ENCODE measurements at places on chromosomes 6 and 20.

DNA sequence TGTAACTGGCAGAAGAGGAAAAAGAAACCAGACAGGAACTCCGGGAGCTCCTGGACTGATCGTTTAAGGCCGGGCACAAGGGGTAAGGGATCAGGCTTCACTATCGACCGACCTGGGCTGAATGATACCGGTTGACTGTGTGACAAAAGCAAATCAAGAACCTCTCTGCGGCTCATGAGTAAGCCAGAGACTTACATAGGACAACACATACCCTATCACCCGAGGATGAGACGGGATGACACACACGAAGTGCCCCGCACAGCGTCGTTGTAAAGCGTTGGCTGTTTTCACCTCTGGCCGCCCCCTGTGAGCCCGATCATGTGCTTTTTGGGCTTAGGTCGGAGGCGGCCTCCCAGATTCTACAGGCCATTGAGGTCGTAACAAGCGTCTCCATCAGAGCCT, 695 bp upstream of the TGIF2 start:
- no peak for DNase-seq

DNA sequence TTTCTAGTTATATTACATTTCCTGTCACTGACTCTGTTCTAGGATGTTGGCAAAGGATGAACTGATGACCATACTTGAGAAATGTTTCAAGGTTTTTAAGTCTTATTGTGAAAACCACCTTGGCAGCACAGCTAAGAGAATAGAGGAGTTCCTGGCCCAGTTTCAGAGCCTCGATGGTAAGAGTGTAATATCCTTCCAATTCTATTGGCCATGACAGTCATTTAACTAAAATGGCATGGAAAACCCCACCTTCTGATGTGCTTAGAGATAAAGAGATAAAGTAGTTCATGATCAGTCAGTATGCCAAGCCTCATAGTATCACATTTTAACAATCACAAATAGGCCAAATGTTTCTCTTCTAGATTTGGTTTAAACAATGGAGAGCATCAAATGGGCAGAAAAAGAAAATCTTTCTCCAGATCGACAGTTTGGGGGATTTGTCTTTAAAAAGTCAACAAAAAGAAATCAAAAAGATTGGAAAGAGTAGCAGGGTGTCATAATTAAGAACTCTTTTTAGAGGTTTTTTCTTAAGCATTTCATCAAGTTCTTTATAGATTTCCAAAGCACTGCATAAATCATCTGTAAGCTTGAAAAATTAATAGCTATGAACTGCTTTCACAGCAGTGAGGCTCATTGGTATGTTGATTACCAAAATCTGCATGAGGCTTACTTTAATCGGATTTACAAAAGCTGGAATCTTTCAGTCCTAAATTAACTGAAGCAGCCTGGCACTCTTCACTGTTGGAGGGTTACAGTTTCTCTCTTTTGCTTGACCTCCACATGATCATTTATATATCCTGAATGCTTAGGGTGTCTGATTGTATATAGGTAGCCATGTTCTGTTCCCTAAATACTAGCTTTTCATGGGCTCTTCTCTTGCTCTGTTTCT, 48.7 kb downstream of the AKIRIN2 start:
- no peak for DNase-seq

DNA sequence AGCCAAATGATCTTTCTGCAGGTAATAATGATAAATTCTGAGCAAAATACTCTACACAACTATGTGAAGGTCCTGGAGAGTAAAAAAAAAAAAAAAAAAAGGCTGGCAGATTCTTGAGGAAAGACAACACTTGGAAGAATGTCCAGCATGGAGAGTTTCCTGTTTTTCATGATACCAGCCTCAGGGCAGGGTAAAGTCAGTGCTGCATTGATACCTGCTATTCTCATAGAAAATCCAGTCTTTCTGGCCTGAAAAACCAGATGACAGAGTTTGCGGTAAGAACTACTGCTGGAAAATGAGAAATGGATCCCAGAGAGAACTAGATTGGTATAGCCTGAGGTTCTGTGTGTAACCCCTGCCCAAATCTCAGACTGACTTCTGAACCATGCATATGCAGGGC, 89.1 kb downstream of the AFG1L start:
- DNase-seq, result no peak

DNA sequence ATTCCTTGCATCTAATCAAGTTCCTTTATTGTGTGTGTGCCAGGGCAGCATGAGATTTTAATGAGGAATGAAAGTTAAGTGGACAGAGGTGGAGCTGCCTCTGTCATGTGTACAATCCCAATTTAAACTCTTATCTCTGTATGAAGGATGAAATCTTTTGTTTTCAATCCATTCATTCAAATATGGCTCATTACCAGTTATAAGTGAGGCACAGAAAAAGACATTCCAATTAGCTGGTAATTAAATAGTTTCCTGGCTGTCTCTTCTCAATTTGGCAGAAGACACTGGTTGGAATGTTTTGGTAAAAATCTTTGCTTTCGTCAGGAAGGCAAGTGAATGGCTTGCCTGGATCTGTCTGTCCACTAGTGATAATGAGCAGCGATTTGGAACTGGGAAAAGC, 46.4 kb downstream of the CLVS2 start:
- DNase-seq, result no peak

DNA sequence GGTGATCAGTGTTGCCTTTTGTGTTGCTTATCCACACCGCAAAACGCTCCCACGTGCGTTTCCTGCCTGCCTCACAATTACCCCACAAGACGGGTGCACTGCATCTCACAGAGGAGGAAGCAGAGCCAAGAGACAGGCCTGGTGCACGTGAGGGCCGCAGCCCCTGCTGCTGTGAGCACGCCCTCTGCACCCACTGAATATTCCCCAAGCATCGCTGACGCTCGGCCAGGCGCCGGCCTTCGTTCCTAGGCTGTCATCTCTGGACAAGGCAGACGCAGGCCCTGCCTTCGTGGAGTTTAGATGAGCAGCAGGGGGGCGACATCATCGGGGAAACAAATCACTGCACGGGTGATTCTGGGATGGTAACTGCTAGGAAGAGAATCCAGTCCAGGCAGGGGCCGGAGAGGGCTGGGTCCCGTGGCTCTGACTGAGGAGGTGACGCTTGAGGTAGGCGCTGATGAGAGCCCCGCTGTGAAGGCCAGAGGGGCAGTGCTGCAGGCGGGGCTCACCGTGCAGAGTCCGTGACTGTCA, 162.4 kb upstream of the QKI start:
- DNase-seq, result no peak

GRCh38 chr6:170034294-170034693, 256.6 kb downstream of the DLL1 start:
- no peak for DNase-seq

DNA sequence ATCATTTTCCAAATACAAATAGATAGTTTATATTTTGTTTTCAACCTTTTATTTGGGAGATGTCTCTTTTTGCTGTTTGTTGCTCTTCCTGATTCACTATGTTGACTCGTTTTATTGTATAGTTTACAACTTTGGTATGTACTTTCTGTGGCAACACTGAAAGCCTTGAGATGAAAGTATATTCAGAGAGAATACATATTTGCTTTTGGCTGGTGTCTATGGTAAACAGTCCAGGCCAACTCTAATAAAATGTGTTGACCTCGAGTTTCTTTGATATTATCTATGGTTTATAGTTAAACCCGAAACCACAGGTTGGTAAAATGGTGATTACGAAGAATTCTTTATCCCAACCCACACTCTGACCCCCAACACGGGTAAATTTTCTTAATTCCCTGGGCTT, 919.6 kb upstream of the MAP3K7 start:
- no peak for DNase-seq

GRCh38 chr20:60570481-60571277, 612.5 kb downstream of the CDH26 start:
- DNase-seq, result no peak

DNA sequence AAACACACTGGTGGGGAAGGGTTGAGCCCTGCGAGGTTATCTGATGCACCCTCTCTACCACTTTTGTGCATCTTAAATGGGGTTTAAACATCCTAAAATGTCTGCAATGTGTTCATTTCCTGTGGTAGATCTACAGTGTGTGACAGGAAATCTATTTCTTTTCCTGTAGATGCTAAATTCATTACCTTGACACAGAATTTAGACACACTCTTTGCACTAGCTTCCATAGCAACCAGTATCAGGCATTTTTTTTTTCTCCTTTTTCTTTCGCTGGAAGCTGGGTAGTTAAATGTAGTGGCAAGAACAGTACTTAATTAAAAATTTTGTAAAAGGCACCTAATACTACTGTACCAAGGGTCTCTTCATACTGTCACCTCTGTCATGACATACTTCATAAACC, 141.1 kb downstream of the RFPL4B start:
- no peak for DNase-seq

DNA sequence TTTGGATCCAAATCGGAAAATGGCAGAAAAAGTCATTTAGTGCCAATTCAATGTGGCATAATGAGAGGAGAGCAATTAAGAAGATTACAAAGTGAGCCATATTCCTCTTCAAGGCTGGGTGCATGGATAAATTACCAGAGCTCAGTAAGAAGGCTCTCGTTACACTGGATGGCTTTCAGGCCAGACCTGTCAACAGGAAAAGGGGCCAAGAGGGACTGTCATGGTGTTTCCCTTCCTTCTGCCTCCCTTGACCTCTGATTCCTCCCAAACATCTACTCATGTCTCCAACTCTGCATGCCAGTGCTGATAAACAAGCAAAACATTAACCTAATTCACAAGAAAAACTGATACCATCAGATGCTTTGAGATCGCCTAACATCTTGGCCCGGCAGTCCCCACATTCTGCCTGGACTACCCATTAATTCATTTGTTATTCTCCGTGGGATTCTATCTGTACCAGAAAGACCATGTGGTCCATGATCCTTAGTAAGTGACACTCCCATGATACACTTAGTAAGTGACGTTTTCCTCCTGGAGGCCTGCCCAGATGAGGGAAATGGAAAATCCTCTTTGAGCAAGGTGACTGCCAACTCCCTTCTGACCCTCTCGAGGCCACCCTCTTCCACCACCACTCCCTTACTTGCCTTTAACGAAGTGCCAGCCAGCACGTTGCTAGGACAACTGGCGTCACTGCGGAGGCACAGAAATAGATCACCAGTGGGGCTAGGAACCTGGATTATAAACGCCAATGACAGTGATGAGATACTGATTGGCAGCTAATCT, 239.2 kb downstream of the GMPR start:
- no peak for DNase-seq

- DNase-seq, result no peak
Measured at GRCh38 chr6:167323111-167323510, 1.8 kb upstream of the TTLL2 start.

- DNase-seq, result no peak
Measured at GRCh38 chr6:79896075-79896449, 51.3 kb downstream of the ELOVL4 start.

- DNase-seq, result peak; percentile 86
Measured at GRCh38 chr20:3686867-3687321, 5.1 kb upstream of the ADAM33 start.

DNA sequence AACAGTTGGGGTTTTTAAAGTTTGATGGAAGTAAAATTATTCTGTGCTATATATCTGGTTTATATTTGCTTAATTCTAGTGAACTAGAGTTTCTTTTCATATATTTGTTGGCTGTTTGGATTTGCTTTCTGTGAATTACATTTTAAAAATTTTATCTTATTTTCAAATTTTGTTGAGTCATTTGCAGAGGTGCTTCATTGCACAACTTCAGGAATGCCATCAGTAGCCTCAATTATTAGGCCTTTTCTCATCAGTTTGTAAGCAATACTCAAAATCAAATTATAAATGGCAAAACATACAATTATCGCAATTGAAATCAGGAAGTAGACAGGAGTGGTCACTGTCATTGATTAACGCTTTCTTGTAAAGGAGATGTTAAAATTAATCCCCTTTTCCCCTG, 96.9 kb downstream of the UBE3D start:
- DNase-seq, result no peak

DNA sequence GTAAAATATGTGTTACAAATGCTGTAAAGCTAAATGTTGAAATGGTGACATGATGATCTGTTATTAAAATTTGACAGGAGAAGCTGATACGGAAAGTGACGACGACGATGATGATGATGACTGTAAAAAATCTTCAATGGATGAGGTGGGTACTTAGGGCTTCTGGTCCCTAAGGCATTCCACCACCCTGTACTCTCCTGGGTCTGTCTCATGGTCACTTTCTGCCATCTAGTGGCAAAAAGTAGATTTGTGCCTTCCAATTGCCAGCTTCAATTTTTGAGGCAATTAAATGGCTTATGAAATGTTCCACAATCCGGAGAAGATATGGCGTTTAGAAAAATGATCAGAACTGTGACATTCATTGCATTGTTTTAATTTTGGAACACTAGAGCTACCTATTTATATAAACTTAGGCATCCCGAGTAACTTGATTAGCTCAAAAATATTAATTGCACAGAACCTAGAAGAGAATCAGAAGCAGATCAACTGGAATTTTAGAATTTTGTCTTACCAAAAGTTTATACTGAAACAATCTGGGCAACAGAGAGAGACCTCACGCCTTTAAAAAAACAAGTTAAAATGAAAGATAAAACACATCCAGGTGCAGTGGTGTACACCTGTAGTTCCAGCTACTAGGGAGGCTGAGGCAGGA, 346.5 kb upstream of the PLCB4 start:
- DNase-seq, result peak; percentile 72

DNA sequence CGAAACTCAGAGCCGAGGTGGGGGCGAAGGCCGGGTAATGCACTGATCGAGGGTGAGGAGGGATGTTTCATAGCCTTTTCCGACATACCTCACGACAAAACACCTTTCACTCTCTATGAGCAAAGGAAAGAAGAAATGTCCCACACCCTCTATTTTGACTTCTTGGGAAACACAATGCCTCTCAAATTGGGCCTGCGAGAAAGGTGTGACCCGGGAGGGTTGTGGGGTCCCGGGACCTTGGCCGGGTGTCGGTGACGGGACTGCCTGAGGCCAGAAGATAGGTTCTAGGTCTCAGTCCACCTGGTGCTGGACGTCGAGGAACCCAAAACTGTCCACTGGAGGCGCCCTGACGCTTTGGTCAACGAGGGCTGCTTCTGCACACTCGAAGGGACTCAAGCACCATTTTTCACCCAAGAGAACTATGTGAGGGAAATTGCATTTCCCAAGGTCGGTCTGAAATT, 41.1 kb upstream of the OSTM1 start:
- DNase-seq, result no peak

DNA sequence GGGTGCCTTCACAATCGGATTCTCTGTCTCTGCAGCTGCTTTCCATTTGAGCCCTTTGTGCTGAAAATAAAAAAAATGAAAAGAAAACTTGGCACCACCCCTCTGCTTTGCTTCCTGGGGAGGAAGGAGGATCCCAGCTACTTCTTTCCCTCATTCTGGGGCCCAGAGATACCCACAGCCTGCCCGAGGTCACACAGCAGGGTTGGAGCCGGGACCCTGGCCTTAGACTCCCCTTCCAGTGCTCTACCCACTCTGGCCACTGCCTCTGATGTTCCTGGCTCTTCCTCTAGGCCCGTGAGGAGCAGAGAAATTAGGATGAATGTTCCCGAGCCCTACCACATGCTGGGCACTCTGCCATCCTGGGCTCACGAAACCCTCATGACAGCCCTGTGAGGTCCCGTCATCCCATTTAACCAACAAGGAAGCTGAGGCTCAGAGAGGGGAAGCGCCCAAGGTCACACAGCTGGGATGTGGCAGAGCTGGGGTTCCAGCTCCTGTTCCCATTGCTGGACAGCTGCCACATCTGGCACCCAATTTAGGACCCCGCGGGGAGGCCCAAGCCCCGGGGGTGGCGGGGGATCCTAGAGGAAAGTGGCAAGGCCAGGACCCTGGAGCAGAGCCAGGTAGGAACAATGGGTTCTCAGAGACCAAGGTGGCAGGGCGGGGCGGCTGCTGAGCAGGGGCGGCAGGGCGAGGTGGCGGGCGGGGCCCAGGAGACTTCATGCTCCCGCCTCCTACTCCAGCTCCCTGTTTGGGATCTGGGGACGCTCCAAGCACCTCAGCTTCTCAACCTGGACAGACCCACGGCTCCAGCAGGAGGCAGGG, 76.6 kb downstream of the CEBPB start:
- DNase-seq, result no peak
